ENCODE measurements at places on chromosomes 4 and X. TPM values are rescaled to one million over a fixed set of nuclear protein-coding genes. Genes with fewer than 3 reads are reported as not detected.

Gene SPCS3
- polyA plus RNA-seq = 35.3 TPM

Gene GABRE
- not detected for polyA plus RNA-seq

Gene TLR2
- 1.5 TPM for polyA plus RNA-seq

Gene GAGE12F
- not detected for polyA plus RNA-seq

Gene GNRHR
- polyA plus RNA-seq = not detected

Gene FMR1NB
- not detected for polyA plus RNA-seq

Gene COX7B2
- polyA plus RNA-seq = not detected

Gene TMEM156
- 150 TPM for polyA plus RNA-seq

Gene TAPT1
- polyA plus RNA-seq = 155 TPM

GRCh38 chr4:37268319-37268718 is 23.8 kb downstream of the NWD2 start:
- no peak overlapping the region for H3K4me3 ChIP-seq
- DNase-seq = no peak
- H3K27ac ChIP-seq = no peak overlapping the region
- no peaks in the 10 kb centered on the region for H3K36me3 ChIP-seq
- H3K27me3 ChIP-seq = no peaks in the 10 kb centered on the region

GRCh38 chr4:5843573-5844530 is 49.0 kb downstream of the CRMP1 start:
- peaks cover 4% of the 10 kb centered on the region for H3K27me3 ChIP-seq
- no peak overlapping the region for H3K4me3 ChIP-seq
- H3K36me3 ChIP-seq = peaks cover 5% of the 10 kb centered on the region
- no peak for DNase-seq

- H3K27ac ChIP-seq = no peak overlapping the region
- DNase-seq = no peak
- no peaks in the 10 kb centered on the region for H3K36me3 ChIP-seq
- no peaks in the 10 kb centered on the region for H3K4me1 ChIP-seq
- H3K4me3 ChIP-seq = no peak overlapping the region
Observed at GRCh38 chr4:176579226-176579625, 213.5 kb downstream of the VEGFC start.

GRCh38 chrX:111181951-111182350 is 86.0 kb downstream of the PAK3 start:
- no peaks in the 10 kb centered on the region for H3K36me3 ChIP-seq
- no peak overlapping the region for H3K27ac ChIP-seq
- no peaks in the 10 kb centered on the region for H3K4me1 ChIP-seq
- H3K27me3 ChIP-seq = no peaks in the 10 kb centered on the region
- no peak for DNase-seq
- H3K4me3 ChIP-seq = no peak overlapping the region

DNA sequence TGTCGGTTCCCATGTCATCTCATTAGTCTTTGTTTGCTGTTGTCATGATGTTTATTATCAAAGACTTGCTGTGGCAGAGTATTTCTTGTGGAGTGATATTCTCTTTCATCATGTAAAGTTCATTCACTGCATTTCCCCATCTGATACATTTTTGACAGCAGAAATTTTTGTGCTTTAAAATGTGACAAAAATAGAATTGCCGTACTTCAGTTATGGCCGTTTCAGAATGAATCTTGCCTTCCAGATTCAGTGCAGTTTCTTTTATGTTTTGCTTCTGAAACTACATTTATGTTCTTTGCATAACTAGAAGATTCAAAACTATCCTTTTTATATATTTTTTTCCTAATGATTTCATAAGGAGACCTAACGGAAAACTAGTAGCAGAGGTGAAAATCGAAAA is 10.0 kb downstream of the CSTF2 start:
- H3K27me3 ChIP-seq = no peaks in the 10 kb centered on the region
- no peak for DNase-seq
- no peak overlapping the region for H3K27ac ChIP-seq
- H3K4me3 ChIP-seq = no peak overlapping the region

- H3K4me1 ChIP-seq = no peaks in the 10 kb centered on the region
- no peak overlapping the region for H3K4me3 ChIP-seq
Observed at GRCh38 chrX:134886002-134886596, 104.7 kb upstream of the SMIM10 start.

DNA sequence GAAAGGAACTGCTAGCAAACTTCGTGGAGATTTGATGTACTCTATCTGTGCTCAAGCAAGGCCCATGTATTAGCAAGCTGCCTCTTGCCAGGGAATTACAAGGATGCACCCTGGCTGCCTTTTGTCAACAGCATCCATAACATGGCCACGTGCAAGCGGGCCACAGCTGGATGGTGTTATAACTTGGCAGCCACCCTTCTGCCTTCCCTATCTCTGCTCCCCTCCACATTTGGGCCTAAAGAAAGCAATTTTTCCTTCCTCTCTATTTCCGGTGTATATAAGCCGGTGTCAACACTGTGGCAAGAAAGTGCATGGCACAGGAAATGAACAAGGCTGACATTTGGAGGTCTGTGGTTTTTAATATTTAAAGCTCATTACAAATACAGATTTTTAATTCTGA is 94.8 kb downstream of the CLNK start:
- H3K27ac ChIP-seq = no peak overlapping the region
- DNase-seq = no peak
- H3K4me1 ChIP-seq = peaks cover 15% of the 10 kb centered on the region
- H3K4me3 ChIP-seq = no peak overlapping the region

DNA sequence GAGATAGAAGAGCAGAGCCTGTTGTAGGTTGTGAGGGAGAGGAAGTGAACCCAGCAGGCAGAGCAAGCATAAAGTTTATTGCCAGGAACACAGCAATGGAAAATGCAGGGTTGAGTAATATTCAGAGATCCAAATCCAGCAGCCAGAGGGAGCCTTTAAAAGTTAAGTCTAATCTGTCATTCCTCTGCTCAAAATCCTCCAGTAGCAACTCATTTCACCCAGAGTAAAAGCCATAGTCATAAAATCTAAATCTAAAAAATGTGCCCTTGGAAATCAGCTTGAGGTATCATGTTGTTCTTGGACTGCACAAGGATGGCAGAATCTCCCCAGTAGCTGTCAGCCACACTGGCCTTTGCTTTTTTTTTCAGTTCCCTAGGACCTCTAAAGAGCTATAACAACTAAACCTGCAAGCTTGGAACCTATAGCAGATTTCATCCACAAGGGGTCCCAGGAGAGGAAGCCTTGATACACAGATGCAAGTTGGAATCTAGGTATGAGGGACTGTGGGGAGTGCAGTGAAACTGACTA is 62.9 kb upstream of the FRAS1 start:
- H3K27ac ChIP-seq = no peak overlapping the region
- H3K27me3 ChIP-seq = no peaks in the 10 kb centered on the region
- DNase-seq = no peak

- no peaks in the 10 kb centered on the region for H3K36me3 ChIP-seq
- no peak overlapping the region for H3K27ac ChIP-seq
- H3K27me3 ChIP-seq = no peaks in the 10 kb centered on the region
Observed at GRCh38 chr4:13860126-13860525, 232.6 kb upstream of the BOD1L1 start.

DNA sequence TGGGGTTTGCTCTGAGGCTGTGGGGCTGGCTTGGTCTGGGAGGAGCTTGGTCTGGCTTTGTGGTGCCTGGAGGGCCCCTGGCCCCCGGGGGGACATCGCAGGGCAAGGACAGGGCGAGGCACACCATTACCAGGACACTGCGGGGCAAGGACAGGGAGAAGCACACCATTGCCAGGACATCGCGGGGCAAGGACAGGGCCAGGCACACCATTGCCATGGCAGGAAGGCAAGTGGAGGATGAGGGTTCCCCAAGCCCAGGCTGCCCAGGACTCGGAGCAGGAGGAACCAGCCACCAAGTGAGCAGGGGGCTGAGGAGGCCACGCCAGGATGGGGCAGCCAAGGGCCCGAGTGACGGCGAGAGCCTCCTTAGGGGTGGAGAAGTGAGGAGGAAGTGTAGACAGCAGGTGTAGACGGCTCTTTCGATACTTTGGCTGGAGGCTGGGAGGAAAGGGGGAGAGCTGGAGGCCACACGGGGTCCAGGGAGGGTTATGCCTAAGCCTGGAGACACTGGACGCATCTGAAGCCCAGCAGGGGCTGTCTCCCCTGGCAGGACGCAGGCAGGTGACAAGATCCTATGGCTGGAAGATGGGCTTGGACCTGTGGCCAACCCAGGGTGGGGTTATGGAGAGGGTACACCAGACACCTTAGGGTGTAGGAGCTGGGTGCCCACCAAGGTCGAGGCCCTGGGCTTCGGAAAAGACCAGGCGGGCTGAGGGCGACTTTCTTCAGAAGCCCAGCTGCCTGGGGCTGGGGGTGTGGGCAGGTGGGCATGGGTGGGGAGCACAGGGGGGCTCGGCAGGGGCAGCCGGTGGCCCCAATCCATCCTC is 7.3 kb downstream of the NKX1-1 start:
- H3K27me3 ChIP-seq = peaks cover 10% of the 10 kb centered on the region
- no peak for DNase-seq
- H3K36me3 ChIP-seq = peaks cover 7% of the 10 kb centered on the region
- H3K4me1 ChIP-seq = no peaks in the 10 kb centered on the region
- H3K4me3 ChIP-seq = no peak overlapping the region

DNA sequence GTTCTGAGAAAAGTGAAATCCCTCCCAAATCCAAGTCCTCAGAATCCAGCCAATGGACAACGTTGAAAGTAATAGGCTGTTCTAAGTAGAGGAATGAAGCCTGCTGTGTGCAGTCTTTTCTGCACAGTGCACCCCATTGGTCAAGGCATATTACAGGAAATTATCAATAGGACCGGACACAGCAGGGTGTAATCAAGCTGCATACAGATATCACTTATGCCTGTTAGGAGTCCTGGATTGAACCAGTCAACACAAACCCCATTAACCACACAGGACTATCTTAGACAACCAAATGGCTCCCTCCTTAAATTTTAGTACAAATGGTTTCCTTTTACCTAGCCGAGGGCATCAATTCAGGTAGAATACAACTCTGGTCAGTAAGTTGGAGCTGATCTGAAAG is 34.2 kb upstream of the MAGEA8 start:
- H3K4me1 ChIP-seq = no peaks in the 10 kb centered on the region
- no peak overlapping the region for H3K27ac ChIP-seq
- H3K4me3 ChIP-seq = no peak overlapping the region
- H3K27me3 ChIP-seq = no peaks in the 10 kb centered on the region
- H3K36me3 ChIP-seq = no peaks in the 10 kb centered on the region

- H3K4me1 ChIP-seq = peaks cover 8% of the 10 kb centered on the region
- no peak overlapping the region for H3K27ac ChIP-seq
- no peaks in the 10 kb centered on the region for H3K36me3 ChIP-seq
- no peaks in the 10 kb centered on the region for H3K27me3 ChIP-seq
- no peak overlapping the region for H3K4me3 ChIP-seq
- DNase-seq = no peak
Observed at GRCh38 chr4:79209822-79210635, 115.8 kb downstream of the NAA11 start.

DNA sequence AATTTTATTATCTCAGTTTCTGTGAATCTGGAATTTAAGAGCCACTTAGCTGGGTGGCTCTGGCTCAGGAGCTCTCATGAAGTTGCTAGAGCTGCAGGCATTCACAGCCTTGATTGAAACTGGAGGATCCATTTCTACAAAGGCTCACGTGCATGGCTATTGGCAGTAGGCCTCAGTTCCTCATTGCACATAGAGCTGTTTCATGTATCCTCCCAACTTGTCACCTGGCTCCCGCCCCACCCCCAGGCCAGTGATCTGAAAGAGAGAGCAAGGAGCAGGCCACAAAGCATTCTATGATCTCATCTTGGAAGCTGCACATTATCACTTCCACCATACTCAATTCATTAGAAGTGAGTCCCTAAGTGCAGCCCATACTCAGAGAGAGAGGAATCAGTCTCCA is 18.5 kb upstream of the AP1AR start:
- no peaks in the 10 kb centered on the region for H3K36me3 ChIP-seq
- no peak overlapping the region for H3K27ac ChIP-seq
- DNase-seq = no peak
- H3K27me3 ChIP-seq = no peaks in the 10 kb centered on the region
- peaks cover 4% of the 10 kb centered on the region for H3K4me1 ChIP-seq

- H3K27ac ChIP-seq = no peak overlapping the region
- no peaks in the 10 kb centered on the region for H3K4me1 ChIP-seq
- H3K27me3 ChIP-seq = no peaks in the 10 kb centered on the region
- H3K4me3 ChIP-seq = no peak overlapping the region
- no peaks in the 10 kb centered on the region for H3K36me3 ChIP-seq
- DNase-seq = no peak
Observed at GRCh38 chr4:84651499-84651898, 68.6 kb downstream of the CDS1 start.

DNA sequence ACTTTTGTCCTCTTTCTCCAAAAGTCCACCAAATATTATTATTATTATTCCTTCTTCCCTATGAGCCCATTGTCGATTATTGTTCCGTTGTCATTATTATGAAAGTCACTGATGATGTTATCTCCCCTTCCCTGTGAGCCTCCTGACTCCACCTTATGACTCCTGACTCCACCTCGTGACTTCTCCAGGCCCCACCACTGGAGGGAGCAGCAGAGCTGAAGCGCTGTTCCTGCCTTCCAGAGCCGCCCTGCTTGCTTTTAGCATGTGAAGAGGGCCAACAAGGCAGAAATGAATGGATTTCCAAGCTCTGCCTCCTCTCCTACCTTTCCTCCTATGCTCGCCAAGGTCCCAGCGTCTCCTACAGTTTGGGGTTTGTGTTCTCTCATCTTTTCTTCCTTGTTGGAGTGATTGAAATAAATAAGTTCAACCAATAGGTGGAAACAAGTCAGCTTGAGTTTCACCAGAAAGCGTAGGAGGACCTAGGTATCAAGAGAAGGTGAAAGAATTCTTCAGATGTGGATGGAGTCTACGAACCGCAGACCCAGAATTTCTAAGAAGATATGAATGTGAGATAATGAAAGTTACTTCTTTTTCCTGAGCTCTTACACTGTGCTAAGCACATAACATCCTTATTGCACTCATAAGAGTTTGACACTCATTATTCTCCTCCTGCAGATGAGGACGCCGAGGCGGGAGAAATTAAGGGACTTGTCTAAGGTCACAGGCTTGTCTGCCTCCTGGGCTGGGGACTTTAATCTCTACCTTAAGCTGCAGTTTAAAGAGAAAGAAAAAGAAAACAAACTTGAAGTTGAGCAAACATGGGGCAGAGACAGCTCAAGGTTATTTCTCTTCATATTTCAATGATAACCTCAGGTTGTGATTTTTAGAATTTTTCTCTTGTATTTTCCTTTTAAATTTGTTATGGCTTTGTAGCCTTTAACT is 26.1 kb downstream of the IGSF1 start:
- DNase-seq = no peak
- H3K36me3 ChIP-seq = no peaks in the 10 kb centered on the region
- no peaks in the 10 kb centered on the region for H3K4me1 ChIP-seq
- H3K27me3 ChIP-seq = no peaks in the 10 kb centered on the region

DNA sequence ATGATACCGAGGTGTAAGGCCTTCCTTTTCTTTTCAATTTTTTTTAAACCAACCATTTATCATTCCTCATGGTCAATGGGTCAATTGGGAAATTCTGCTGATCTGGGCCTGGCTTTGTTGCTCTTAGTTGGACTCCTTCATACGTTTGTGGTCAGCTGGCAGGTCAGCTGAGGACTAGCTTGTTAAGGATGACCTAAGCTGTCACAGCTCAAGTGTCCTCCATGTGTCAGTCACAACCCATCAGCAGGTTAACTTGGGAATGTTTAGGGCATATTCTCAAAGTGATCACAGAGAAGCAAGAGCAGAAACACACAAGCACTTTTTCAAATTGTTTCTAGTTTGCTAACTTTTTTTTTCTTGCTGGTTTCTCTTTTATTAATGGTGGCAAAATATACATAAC is 117.4 kb upstream of the MAB21L2 start:
- peaks cover 27% of the 10 kb centered on the region for H3K36me3 ChIP-seq
- no peaks in the 10 kb centered on the region for H3K27me3 ChIP-seq
- no peaks in the 10 kb centered on the region for H3K4me1 ChIP-seq

All from naive B cell (primary cell).